Stimulated activated CD4-positive, alpha-beta T cell treated with anti-CD3 and anti-CD28 coated beads, Interleukin-2, amount 100 ng/mL, for 24 hours (primary cell): ENCODE measurements at places on chromosomes 11 and 22.
A peak's percentile ranks its signal among the peaks of the same experiment; 100 is the strongest.

DNA sequence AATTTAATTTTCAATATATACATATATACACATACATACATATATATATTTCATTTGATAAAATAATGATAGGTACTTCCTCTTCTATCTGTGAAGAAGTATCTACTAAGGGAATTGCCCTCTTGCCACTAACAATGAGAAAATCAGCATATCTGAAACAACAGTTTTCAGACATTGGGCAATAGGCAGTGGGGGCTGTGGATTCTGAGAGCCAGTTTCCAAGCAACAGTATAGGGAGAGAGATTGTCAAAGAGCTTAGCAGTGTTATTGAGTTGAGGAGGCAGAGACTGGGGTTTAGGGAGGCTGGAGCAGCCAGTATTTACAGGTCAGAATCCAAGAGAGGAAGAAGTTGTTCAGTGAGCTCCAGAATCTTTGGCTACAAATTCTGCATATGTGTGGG lies 119.3 kb downstream of the ARFGAP2 start:
- no peak for DNase-seq

DNA sequence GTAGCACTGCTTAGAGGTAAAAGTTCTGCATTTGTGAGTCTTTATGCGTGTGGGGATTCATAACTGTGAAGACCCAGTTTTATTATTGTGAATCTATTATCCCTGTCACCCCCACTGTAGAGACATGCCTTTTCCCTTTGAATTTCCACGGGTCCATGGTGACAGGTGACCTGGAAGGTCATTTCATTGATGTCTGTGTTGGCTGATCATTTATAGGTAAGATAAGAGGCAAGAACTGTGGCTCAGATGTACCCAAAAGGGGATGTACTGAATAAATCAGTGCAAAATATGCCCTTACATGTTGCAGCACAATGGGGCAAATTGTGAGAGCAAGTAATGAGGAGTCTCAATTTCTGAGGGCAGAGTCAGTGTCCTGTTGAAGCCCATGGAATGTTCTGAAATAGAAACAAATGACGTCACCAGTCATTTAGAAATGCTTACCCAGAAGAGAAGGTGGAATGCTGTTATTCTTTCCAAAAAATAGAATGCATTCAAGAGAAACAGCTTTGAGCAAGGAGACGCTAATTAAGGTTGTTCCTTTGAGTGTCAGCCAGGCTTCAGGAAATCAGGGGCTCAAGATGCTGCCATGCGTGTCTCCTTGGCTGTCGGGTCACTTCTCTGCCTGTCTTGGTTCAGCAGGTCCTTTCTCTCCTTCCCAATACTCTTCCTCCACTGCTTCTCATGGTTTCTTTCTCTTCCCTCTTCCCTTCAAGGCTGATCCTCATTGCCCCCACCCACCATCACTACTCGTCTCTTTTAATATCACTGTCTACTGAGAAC lies 118.7 kb upstream of the E2F8 start:
- no peak for DNase-seq

- no peak for DNase-seq
Observed at GRCh38 chr22:48177631-48178030, 1415.2 kb downstream of the TBC1D22A start.

DNA sequence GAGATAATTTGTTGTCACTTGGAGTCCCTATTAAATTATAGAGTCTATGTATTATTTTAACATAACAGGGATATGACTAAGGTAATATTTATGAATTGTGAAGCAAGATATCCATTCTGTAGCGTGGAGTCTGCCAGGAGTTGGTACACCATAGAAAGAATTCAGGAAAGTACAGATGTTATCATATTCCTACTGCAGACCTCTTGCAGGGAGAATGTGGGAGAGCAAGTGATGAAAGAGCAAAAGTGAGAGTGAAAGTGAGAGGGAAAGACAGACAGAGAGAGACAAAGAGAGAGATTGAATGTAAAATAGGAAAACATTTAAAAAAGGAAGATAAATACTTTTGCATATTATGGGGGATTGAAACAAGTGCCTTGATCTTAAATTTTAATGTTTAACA lies 468.8 kb downstream of the CNTN5 start:
- DNase-seq, result no peak

GRCh38 chr11:19447150-19447566 lies 206.4 kb upstream of the E2F8 start:
- no peak for DNase-seq

GRCh38 chr11:134120921-134121526 lies 52.2 kb downstream of the JAM3 start:
- no peak for DNase-seq

DNA sequence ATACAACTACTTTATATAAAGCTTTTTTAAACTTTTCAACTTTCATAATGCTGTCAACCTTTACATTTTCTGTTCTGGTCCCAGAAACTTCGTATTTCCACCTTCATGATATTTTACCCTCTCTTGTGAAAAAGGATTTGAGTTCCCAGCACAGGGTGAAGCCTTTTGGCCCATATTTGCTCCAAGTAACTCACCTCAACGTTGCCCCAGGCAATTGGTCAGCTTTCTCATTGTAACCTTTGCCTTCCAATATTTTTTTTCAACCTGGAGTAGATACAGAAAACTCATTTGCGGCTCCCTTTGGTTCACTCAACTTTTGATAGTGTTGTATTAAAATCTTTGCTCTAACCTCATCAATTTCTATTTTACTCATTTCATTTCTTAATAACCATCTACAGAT lies 21.1 kb upstream of the FAR1 start:
- no peak for DNase-seq

DNA sequence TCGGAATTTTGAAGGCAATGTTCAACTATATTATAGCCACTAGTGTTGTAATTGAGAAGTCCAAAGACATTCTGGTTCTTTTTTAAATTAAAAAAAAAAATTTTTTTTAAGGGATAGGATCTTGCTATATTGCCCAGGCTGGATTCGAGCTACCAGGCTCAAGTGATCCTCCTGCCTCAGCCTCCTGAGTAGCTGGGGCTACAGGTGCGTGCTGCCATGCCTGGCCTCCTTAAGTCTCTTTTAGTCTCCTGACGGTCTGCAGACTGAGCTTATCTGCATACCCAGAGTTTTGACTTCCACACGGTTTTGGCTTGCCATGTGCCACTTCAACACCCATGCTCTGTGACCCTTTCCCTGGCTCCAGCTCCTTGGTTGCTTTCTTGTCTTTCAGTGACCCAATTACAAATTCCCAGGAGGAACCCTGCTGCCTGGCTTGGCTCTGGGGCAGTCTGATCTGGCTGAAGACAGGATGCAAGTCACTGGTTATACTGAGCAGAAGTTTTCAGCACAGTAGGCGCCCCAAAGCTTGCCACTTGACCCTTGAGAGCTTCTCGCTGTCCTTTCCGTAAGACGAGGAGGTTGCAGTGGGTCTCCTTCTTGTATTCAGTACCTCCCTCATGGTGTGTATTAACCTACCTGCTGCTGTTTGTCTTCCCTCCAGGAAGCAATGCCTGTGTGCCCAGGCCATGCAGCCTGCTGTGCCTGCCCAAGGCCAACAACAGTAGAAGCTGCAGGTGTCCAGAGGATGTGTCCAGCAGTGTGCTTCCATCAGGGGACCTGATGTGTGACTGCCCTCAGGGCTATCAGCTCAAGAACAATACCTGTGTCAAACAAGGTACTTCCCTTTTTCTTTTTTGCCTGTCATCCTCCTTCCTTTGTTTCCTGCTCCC lies 113.8 kb upstream of the SORL1-AS1 start:
- no peak for DNase-seq

DNA sequence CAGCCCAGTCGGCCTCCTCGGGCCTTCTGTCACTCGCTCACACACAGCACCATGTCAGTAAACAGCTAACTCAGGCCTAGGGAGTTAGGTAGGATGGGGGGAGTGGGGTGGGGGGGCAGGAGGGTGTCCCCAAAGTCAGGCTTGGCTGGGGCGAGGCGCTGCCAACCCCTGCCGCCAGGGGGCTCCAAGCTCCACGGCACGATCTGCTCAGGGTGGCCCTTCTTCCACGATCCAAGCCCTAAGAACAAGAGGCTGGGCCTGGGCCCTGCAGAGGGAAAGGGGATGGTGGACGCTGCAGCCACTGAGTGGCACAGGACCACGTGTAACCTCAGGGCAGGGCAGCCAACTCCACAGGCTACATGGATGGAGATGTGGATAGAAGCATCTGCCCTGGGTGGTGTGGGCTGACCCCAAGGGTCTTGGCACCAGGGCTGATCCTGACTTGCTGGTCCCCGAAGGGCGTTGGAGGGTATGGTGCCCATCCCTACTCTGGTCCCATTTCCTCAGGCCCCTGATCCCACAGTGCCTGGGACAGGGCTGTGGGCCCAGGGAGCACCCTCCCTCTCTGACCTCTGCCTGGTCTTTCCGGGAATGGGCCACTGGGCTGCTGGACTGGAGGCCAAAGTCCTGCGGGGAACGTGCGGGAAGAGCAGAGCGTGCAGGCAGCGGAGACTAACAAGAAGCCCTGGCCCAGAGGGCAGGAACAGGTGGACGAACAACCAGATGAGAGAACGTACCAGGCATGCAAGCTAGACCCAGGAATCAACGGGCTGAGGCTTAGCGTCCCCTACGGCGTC lies 29.1 kb upstream of the TXNRD2 start:
- DNase-seq, result peak; percentile 84

- DNase-seq, result no peak
Observed at GRCh38 chr11:30346068-30346688, 23.3 kb downstream of the ARL14EP start.

DNA sequence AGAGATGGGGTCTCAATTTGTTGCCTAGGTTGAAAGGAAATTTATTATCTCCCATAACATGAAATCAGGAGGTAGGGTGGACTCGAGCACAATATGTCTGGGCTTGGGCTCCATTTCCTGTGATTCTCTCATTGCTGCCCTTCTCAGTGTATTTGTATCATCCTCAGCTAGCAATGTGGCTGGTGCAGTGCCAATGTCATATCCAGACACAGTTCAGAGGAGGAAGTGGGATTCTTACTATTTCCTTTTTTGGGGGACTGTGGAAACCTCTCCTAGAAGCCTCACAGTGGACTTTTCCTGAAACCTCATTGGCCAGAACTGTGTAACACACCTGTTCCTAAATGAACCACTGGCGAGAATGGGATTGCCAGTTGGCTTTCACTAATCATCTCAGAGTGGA lies 21.0 kb upstream of the SWAP70 start:
- no peak for DNase-seq

DNA sequence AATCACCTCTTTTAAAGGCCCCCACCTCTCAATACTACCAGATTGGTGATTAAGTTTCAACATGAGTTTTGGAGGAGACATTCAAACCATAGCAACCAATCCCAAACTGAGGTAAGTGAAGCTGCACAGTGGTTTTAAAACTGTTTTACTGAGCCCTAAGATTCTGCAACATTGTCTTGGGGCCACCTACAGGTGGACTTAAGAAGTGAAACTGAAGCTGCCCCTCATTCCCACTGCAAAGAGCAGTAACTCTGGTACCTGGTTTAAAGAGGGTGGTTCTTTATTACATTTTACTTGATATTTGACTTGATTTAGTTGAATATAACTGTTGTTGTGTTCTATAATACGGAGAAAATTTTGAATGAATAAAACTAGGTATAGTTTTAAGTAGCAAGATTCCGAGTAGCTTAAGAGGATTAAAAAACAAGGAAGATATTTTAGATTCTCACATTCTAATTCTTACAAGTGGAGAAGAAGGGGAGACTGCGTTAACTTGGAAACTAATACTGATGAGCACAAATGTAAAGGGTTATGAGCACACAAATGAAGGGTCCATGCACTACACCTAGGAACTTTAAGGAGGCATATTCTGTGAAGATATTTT lies 26.7 kb downstream of the SYT9 start:
- no peak for DNase-seq

DNA sequence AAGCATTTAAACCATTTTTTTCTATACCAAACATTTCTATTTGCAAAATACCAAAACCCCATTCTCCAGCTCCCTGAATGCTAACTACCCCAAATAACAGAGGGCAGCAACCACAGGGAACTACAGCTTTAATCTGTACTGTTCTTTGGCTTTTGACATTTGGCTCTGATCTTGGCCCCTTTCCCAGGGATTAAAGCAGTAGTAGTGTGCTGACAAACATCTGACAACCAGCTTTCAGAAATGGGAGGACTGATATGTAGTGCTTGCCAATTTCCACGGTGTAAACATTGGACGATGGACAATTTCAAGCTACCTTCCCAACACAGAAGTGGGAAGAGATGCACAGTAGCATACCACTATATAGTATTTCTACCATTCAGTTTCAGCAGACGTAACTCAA lies 88.4 kb upstream of the TEAD1 start:
- DNase-seq, result no peak

GRCh38 chr11:82303671-82304070 lies 430.0 kb downstream of the FAM181B start:
- DNase-seq, result no peak

- DNase-seq, result no peak
Observed at GRCh38 chr22:28892175-28892731, 8.9 kb downstream of the ZNRF3 start.

GRCh38 chr22:46078241-46079092 lies 71.9 kb upstream of the PPARA start:
- no peak for DNase-seq

DNA sequence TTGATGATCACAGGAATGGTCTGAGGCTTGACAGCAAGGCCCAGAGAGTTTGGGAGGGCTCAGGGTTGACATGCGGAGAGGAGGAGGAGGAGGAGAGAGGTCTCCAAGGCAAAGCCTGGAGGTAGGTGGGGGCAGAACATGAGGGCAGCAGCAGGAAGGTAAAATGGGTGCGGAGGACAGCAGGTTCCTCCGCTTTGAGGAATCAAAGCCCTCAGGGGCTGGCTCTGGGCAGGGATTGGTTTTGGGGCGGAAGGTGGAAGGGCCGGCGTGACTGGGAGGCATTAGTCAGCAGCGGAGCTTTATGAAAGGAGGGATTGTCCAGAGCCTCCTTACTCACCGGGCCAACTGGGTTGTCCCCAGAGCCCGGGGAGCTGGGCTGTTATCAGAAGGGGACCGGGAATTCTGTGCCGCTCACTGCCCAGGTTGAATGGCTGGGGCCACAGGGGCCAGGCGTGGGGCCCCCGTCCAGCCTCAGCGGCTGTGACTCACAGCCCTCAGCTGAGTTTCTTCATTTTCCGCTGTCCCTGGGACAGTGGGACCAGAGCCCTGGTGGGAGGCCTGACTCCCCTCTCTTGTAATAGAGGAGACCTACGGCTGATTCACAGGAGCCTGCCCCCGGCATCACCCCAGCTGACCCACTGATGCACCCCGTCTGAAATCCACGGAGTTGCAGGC lies 36.2 kb downstream of the LIF start:
- DNase-seq, result no peak

DNA sequence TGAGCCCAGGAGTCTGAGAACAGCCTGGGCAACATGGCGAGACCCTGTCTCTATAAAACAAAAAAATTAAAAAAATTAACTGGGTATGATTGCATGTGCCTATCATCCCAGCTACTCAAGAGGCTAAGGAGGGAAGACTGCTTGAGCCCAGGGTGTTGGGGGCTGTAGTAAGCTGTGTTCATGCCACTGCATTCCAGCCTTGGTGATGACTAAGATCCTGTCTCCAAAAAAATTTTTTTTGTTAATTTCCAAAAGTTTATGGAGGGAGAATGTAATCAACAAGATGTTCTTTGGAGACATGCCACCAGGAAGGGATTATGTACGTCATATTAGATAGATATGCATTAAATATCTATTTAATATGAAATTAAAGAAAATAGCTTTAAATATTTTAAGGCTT lies 267.5 kb downstream of the SBF2 start:
- DNase-seq, result no peak

GRCh38 chr11:124394408-124394807 lies 4.4 kb downstream of the OR8B3 start:
- DNase-seq, result no peak

- DNase-seq, result no peak
Observed at GRCh38 chr11:33227578-33228261, 29.5 kb upstream of the HIPK3 start.
